ENCODE measurements at places on chromosomes 4 and X.

GRCh38 chr4:154877110-154877760, 96.2 kb downstream of the RBM46 start:
- DNase-seq = no peak

- DNase-seq = no peak
Observed at GRCh38 chrX:155048977-155049619, 21.8 kb downstream of the CMC4 start.

- no peak for DNase-seq
Observed at GRCh38 chr4:149999485-150000074, 78.7 kb upstream of the DCLK2 start.

DNA sequence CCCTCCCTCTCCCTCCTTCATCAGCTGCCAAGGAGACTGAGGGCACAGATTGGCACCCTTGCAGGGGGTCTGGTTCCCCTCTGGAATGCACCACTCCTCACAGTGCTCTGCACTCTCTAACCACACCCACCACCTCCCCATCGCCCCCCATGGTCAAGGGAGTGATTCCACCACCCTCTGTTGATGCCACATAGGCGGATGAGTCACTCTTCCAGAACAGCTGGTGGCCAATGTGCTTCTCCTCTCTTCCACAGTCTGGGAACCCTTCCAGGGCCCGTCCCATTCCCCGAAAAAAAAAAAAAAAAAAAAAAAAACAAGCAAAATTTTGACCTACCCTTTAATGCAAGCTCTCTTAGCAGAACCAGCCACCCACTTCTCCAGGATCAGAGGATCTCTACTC, 341.3 kb upstream of the KLF3 start:
- no peak for DNase-seq

DNA sequence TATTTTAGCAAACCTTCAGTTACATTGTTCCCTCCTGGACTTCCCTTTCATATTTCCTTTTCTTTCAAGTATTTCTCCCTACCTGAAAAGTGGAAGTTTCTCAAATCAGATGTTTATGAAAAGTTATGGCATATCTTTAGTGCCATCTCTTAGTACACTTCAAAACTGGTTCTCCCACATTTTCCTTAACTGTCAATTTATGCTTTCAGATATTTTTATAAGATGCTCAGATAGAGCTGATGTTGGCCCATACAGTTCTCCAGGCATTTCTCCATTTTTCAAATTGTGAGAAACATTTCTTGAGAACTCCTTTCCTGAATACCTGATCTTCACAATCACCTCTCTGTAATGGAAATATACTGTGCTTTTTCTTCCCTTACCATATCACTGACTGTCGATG, 32.5 kb upstream of the AP1AR start:
- no peak for DNase-seq

GRCh38 chr4:98976716-98977115, 18.8 kb upstream of the METAP1 start:
- DNase-seq = no peak

Data from NK-92 treated with Interleukin-12 subunit alpha and Interleukin-12 subunit beta, amount 100 ng/mL, for 24 hours (cell line).